ENCODE measurements at places on chromosomes 7 and 10.

DNA sequence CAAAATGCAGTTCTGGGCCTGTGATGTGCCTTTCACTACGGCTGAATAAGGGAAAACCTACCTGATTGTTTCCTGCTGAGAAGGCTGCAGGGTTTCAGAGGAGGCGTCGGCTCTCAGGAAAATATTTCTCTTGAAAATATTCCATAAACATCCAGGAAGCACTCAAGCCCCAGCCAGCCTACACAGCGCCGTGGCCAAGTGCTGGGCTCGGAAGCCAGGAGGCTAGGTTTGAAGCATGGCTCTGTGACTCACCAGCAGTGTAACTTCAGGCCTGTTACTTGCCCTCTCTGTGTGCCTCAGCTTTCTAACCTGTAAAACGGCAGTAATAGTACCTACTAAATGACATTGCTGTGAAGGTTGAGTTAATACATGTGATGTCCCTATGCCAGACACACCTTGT is 399.1 kb downstream of the GATA3 start:
- DNase-seq, result no peak

- DNase-seq, result no peak
Measured at GRCh38 chr7:35721288-35721687, 26.4 kb upstream of the HERPUD2 start.

DNA sequence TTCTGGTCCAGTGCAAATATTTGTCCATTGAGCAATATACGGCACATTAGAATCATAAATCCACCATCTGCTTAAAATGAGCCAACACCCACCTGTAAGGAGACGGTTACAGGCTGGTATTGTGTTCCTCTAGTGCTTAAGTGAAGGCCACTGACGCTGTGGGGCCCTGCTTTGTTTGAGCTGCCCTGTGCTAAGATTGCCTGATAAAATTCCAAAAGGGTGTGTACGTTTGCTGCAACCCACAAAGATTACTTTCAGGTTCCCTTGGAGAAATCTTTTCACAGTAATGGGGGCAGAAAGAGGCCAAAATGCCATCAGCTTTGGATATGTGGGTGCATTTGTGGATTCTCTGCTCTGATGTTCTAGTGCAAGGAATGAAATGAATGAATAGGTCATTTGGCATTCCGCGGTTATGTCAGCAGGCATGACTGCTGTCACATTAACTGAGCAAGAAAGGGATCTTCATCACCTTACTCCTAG is 34.4 kb downstream of the AGR3 start:
- DNase-seq, result no peak

DNA sequence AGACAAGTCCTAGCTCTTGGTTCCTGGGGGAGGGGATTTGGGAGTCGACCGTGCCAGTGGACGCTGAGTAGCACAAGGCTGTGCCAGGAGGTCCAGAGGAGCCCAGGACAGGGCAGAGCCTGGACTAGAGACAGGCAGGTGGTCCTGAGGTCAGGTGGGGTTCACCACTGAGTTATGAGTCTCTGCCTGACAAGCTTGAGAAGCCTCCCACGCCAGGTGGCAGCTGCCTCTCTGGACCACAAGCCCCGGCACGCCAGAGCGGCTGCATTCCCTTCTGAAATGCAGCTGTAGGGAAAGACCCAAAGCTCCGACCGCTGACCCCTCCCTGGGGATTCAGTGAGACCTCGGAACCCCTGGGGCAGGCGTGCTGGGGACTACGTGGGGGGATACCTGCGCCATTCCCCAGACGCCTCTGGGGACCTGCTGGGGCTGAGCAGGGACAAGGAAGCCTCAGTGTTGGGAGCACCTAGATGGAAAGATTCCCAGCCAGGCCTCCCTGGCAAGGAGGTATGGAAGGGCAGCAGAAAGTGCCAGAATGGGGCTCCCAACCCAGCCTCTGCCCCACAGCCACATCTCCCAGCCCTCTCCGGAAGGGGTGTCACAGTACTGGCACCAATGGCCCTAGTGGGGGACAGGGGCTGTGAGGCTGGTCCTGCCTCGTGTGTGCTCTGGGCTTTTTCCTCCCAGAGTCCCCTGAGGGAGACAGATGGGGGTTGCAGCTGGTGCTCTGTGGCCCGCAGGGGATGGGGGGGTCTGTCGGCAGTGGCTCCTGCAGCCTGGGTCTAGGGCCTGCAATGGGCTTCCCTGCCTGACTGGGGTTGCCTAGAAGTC is 29.0 kb downstream of the PDGFA start:
- no peak for DNase-seq

- no peak for DNase-seq
Measured at GRCh38 chr10:95456516-95456915, 104.7 kb downstream of the SORBS1 start.

DNA sequence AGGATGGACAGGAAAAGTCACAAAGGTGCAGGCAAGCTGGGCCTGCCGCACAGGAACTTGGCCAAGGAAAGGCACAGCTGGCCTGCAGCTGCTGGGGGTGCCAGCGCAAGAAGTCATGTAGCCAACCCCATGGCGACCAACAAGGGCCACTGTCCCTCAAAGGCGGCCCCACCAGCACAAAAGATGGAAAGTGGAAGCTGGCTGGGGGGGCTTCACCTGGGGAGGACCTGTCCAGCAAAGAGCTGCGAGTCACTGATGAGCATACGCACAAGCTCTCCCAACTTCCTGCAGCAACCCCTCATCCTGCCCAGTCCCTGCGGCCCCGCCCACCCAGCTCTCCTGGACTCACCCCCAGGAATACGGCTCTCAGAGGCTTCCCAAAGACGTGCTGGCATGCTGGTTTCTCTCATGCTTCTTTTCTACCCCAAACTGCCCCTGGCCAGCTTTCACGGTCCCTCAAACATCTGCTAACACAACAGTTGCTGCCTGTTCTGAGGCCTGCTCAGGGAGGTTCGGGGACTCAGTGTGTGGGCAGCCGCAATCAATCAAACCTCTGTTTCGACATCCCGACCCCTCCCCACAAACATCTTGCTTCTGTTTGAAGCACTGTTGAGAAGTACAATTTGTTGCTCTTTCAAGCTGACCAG is 67.6 kb downstream of the FAM53B start:
- no peak for DNase-seq

DNA sequence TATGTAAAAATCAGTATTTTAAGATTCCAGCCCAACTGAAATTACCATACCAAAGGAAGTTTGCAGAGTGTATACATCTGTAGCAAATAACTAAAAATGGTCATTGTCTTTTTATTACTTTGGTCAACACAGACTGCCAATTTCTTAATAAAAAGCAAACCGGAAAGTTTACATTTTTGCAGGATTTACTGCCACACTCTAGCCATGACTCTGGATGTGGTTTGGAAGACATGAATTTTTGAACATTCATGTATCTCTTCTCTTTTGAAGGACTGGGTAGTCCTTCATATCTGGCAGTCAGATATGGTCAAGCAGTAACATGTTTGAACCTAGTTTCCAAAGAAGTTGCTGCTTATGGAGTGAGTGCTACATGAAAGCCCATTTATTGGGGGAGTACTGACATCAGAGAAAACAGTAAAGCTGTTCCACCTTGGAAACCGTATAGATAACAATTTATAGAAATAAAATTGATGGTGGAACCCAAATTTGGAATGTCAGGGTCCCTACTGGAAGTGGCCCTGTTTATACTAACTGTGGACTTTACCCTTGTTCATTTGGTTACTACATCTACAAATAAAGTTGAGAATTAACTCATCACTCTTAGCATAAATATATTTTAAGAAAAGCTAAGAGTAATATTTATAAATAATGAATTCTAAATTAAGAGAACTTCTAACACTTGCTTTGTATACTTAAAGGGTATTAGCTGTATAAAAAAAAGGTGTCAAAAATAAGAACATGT is 84.6 kb downstream of the ZMYND11 start:
- DNase-seq, result no peak

Data from stimulated activated CD4-positive, alpha-beta T cell treated with anti-CD3 and anti-CD28 coated beads, TNF-alpha, amount 100 ng/mL, for 1 hour (primary cell).